AG08396 (cell line): ENCODE measurements at places on chromosomes 3 and 15.

DNA sequence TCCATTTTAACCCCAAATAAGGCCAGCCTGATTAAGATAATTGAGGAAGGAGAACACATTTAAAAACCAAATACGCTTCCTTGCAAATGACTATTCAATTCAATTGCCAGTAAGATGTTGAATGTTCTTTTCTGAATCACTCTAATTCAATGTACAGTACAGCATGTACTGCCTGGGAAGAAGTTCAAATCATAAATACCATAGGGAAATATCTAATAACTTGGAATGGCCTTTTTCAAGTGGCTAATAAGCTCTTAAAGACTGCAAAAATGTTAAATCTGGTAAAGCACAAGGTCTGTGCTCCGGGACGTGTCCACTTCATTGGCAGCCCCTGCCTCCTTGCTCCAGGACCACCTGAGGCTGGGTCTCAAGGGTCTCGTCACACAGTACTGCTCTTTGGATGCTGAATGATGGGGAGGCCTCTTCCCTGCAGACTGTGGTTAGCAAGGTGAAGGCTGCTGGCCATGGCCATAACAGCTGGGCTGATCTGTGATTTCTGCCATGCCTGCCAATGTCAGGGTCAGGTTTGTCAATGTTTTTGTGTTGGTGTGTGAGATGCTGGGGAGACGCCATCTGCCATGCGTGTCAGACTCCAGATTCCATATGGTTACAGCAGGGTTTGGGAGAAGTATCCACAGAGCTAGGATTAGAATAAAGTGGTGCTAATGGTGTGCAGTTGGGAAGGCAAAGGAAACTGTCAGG is 300.5 kb downstream of the ADAMTS17 start:
- DNase-seq: no peak

DNA sequence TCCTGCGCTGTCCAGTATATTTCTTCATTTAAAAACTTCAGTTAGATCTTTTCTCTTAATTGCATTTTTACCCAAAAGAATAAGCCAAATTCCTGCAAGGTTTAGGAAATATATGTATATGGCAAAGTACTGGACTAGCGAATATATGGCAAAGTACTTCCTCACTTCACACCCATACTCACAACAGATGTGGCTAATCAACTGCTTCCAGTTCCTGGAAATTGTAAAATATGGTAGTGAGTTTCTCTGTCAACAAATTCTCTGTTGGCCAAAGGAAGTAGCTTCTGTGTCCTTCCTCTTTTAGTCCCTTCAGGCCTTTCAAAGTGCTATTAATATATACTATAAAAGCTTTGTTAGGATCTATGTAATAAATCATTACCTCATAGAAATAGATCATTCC is 22.0 kb downstream of the GPR15 start:
- DNase-seq: no peak

GRCh38 chr3:40731445-40731844 is 206.7 kb downstream of the ZNF621 start:
- DNase-seq: no peak

GRCh38 chr3:48400824-48401433 is 28.9 kb downstream of the FBXW12 start:
- peak; percentile 62 for DNase-seq

GRCh38 chr3:125679258-125679657 is 84.0 kb upstream of the OSBPL11 start:
- no peak for DNase-seq

DNA sequence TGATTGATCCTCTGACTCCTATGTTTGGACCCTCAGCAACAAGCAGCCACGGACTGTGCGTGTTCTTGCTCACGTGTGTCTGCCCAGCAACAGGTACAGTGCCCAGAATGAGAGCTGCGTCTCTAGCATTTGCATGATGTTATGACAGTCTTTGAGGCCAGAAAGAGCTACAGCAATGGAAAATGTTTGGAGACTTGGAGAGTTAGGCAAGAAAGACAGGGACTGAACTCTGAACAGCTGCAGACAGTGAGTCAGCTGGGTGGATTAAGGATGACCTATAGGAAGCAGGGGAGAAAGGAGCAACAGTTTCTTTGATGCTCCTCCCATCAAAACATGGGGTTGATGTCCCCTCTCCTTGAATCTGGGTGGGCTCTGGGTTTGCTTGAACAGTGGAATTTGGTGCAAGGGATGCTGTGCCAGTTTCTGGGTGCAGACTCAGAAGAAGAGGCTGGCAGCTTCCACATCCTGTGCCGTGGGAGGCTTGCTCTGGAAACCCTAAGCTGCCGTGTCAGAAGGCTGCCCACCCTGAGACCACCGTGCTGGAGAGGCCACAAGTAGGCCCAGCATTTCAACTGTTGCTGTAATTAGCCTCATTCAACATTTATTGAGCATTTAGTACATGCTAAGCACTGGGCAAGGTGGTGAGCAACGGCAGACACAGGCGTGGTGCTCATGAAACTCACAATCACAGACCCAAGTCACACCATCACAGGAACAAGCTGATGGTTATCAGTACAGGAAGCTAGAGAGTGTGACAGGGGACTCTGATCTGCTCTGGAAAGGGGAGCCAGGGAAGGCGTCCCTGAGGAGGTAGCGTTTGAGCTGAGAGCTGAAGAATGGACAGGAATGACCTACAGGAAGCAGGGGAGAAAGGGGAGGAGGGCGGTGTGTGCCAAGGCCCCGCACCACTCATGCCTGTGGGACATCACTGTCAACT is 21.7 kb downstream of the CCR9 start:
- peak; percentile 62 for DNase-seq

DNA sequence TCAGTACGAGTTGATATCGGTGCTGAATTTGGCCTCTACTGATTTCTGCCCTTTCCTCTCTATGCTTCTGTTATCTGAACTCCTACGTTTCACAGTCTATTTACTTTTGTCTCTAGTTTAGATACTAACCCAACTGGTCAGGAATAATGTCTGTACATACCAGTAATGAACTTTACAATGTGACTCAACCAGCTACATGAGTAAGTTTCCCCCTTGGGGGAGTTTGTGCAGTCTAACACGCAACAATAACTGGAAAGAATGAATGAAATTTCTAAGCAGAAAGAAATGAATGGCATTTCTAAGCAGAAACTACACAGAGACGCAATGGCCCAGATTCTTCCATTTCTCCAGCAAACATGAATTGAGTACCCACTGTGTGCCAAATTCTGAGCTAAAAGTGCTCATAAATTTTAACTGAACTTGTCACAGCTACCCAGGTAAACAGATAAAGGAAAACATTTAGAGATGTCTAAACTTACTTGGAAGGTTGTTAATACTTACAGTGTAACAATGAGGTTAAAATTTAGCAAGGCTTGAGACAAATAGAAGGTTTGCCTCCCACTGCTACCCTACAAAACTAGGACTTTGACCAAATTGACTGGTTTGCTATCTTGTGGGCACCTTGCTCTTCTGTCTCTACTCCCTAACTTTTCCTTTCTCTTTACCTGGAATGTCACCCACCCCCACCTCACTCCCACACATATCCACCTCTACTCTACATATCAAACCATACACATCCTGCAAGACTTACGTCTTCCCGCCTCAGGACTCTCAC is 11.6 kb downstream of the UPK1B start:
- peak; percentile 51 for DNase-seq

DNA sequence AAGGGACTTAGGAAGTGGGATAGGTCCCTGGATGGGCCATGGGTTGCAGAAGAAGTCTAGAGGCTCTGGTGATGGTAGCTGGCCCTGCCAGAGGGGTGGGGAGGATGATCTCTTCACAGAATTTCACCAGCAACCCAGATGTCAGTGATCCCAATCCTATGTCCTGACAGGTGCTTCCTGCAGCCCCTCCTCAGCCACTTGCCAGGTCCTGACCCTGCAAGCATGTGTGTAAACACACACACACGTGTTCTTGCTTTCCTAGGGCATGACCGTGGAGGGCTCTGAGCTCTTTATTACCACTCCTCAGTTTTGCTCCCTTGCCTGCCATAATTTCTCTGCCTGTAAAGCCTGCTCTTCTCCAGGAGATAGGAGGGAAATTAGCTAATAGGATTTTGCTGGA is 12.5 kb downstream of the TEX264 start:
- DNase-seq: no peak

DNA sequence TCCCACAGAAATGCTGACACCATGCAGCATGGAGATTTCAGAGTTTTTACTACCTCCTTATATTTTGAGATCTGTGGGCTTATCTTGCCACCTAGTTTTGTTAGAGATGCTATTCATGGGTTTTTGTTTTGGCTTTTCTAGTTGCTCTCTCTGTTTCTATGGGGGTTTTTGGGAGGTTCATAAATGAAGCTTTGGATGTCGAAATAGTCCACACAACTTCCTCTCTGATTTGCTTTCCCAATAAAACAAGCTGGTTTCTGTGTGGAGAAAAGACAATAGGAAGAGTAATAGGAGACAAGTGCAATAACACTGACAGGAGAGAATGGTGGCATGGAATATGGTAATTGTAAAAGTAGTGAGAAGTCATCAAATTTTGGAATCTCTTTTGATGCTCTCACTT is 106.8 kb upstream of the GPR149 start:
- no peak for DNase-seq

- no peak for DNase-seq
These were observed 249.2 kb downstream of the OPA1 start for GRCh38 chr3:193842029-193842798.

- no peak for DNase-seq
These were observed 93.9 kb downstream of the OPA1 start for GRCh38 chr3:193686665-193687483.
